Activated naive CD8-positive, alpha-beta T cell treated with anti-CD3 and anti-CD28 coated beads, Interleukin-2, amount 50 U/mL, for 24 hours (primary cell): ENCODE measurements at places on chromosomes 5 and 9.

GRCh38 chr9:108041551-108041950 is 552.0 kb upstream of the KLF4 start:
- DNase-seq = no peak

DNA sequence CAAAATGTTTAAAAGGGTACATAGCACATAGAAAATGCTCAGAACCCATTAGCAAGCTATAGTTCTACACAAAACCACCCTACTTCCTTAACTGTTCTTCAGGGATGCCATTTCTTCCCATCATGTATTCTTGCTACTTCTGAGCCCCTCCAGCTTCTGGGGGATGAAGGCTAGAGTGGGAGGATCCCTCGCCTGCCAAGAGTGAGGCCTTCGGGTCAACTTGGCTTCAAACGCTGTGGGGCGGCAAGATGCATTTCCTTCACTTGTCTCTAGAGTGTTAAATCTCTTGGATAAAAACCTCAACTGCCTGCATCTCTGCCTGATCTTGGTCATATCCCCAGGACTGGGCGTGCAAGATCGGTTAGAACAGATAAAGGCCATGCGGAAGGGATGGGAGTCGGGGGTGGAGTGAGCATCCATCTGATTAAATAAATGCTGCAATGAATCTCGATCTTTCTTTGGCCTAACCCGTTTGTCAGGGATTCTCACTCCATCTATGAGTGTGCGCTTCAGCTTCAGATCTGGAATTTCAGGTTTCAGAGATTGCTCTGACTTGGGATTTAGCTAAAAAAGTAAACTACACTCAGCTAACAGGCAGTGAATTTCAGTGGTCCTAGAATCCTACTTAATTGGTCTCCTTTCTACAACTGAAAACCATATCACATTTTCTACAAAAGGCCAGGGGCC is 118.0 kb upstream of the PANK3 start:
- DNase-seq = no peak

DNA sequence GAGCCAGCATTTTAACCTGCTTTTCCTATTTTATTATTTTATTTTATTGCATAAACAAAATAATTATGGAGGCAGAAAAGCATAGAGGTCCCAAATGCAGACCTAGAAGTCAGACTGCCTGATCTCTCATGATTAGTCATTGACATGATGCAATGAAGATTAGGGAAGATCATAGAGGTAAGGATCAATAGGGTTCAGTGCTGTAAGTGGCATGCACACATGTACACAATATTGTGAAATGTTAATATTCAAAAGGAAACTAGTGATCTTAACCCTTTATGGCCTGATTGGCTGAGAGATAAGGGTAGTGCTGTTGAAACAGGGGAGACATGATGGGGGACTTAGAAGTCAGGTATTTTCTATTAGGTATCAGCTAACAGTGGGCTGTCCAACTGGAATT is 1.1 kb upstream of the FRRS1L start:
- no peak for DNase-seq

GRCh38 chr9:133705576-133705975 is 32.6 kb downstream of the SARDH start:
- no peak for DNase-seq

DNA sequence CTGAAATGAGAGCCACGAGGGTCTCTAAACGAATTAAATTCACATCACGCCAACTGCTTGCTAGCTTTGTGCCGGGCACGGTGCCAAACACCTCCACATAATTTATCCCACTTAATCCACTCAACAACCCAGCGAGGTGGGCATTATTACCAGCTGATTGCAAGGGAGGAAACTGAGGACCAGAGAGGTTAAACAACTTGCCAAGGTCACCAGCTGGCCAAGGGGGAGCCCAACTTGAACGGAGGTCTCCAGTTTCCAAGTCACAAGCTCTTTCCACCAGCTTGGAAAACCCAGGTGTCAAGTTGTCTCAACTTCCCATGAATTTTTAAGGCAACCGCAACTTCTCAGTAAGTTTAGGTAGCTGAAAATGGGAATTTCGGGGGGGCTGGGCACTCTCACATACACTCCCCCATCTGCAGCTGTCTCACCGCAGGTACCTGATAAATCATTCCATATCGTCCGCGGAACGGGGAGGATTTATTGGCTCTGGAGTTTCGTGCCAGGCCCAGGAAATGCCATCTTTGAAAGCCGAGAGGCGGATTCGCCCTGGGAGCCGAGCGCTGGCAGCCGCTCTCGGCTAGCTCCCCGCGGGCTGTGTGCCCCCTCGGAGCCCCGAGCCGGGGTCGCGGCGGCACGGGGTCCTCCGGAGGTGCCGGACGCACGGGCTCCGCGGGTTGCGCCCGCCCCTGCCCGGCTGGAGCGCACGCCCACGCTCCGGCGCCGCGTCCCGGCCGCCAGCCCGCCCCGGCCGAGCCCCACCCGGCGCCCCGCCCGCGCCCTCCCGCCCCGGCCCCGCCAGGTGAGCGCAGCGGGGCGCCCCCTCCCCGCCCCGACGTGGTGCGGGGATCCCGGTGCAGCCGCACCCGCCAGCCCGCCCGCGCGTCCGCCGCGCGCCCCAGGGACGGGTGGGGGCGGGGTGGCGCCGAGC is 617 bp downstream of the PTPN3 start:
- no peak for DNase-seq

- no peak for DNase-seq
These were observed 33.6 kb upstream of the HSD17B4 start for GRCh38 chr5:119418606-119419100.

- DNase-seq = no peak
These were observed 190.9 kb downstream of the SLC12A2 start for GRCh38 chr5:128274441-128274840.

DNA sequence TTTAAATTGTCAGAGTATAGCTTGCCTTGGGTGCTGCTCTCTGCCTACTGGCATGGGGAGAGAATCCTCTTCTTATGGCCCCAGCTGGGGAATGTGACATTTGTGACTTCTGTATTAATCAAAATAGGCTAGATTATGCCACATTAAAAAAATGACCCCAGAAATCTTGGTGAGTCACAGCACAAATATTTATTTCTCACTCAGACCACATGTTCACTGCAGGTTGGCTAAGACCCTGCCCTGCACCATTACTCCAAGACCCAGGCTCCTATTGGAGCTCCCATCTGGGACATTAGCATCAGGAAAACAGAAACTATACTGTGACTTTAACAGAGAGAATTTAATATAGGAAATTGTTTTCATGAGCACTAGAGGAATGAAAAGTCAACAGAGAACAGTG is 16.6 kb upstream of the WHRN start:
- no peak for DNase-seq

DNA sequence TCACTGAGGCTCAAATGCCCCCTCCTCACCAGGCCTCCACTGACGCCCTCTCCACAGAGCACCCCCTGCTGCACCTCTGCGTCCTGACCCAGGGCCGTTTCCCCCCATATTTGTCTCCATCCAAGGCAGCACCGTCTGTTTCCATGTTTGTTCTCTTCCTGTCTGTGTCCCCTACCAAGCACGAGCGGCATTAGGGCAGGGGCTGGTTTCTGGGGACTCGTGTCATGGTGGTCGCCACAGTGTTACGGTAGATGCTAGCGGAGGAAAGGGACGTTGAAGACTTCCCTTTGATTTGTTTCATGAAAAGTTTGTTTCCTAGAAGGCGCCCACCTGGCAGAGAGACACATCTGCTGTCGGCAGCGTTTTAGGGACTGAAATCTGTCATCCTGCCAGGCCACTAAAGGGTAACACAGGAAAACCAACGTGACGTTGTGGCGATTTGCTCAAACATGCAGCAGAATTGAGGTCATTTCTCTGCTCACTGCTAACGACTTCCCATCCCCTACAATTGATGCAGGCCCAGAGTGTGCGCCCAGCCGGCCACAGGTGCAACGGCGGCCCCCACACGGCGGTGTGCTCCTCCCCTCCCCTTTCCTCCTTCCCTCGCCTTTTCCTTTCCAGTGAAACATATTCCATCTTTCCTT is 79.3 kb upstream of the IRX4 start:
- no peak for DNase-seq
